ENCODE measurements at places on chromosomes 4 and X.

GRCh38 chr4:80362578-80363181, 27.1 kb downstream of the CFAP299 start:
- no peak for DNase-seq

GRCh38 chrX:69067841-69068240, 97.4 kb downstream of the PJA1 start:
- DNase-seq: no peak

- DNase-seq: no peak
Measured at GRCh38 chr4:139740121-139740520, 74.5 kb downstream of the MGST2 start.

GRCh38 chrX:83512111-83512510, 4.0 kb downstream of the POU3F4 start:
- DNase-seq: no peak

- DNase-seq: no peak
Measured at GRCh38 chr4:147543034-147543433, 62.1 kb downstream of the EDNRA start.

DNA sequence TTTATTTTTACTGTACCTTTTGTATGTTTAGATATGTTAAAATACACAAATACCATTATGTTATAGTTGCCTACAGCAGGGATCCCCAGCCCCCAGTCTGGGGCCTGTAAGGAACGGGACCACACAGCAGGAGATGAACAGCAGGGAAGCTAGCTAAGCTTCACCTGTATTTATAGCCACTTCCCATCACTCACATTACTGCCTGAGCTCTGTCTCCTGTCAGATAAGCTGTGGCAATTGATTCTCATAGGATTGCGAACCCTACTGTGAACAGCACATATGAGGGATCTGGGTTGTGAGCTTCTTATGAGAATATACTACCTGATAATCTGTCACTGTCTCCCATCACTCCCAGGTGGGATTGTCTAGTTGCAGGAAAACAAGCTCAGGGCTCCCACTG, 73.9 kb downstream of the BMPR1B start:
- no peak for DNase-seq

DNA sequence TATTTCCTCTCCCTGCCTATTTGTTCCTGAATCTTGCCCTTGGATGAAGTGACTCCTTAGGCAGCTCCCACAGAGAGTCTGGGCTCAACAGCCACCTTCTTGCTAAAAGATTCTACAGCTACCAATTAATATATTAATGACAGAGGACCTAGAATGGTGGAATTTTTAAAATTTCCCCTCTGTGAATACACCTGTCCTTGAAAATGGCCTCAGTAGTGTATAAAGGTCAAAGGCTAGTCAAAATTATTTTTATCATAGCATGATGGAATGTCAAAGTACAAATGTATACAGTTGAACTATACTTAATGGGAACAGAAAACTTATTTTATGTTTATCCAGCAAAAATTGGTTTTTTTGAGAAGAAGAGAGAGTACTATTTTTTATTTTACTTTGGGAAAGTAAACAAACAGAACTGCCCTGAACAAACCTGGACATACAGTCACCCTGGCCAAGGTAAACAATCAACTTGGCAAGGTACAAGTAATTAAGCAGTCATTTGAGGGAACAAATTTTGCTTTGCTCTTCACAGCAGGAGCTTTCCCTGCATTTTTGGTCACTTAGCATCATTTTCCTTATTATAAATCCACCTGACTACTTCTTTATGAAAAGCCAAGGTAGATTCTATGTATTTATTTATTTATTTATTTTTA, 250.8 kb downstream of the INPP4B start:
- DNase-seq: no peak

DNA sequence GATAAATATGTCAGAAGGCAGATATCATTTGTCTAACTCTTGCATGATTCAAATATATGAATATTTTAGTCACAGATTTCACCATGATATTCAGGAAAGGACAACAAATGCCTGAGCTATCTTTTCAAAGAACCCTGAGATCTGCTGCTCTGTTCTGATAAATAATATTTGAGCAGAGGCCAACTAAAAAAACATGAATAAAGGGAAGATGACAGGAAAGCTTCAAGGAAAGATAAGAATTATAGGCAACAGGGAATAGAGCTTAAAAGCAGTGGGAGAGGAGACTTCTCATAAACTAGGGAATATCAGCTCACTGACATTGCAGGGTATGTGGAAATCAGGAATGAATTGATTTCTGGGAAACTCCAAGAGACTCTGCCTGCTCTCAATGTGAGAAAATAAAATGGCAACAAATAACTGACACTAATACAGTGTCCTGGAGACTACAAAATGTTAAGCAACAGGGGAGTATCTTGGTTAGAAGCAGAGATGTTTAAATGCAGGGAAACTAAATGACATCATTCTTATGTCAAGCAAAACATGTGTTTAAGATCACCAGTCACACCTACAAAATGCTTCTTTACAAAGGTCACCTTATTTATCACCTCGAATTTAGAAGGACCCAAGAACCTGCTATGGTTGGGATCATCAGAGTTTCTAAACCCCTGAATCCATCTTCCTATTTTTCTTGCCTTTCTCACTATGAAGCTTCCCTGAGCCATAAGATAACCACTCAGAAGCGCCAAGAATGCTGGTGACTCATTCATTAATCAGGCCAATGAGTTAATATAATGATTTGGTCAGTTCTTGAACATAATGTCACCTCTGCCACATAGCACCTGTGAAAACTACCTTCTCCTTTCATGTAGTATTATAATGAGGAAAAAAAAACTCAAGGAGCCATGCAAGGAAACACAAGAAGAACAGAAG, 78.1 kb downstream of the NDST3 start:
- DNase-seq: no peak
